ENCODE measurements at places on chromosomes 3 and 15.
A peak's percentile ranks its signal among the peaks of the same experiment; 100 is the strongest.

DNA sequence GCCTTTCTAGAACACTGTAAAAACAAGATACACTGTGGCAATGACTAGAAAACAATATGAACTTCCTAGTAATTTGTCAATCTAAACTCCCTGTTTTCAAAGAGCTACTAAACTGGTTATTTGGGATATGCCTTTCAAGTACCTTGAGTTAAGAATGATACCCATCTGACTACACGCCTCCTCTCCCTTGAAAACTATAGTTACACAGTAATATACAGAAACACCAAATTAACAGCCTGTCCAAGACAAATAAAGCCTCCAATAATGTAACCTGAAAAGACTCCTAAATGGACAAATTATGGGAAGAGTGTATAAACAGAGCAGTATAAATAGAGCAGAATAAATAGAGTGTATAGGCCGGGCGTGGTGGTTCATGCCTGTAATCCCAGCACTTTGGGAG is 70.1 kb downstream of the SMARCC1 start:
- no peak for DNase-seq

DNA sequence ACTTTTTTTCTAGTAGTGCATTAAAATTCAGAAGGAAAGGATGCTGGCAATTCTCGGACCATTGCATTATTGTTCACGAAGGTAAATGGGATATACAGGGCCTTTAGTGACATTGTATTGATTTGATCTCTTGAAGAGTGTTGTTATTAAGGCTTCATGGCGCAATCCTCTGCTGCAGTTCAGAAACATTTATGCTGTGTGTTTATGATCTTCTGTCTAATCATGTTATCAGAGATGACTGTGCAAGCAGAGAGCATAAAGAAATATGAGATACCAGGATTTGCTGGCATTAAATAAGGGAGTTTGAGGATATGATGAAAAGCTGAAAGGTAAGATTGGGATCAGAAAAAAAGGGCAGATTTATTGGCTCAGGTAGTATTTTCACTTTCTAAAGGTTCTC is 180.6 kb downstream of the EPHA6 start:
- no peak for DNase-seq

GRCh38 chr15:48775546-48775945 is 35.3 kb downstream of the CEP152 start:
- DNase-seq = no peak

GRCh38 chr15:48510976-48511375 is 134.5 kb downstream of the FBN1 start:
- DNase-seq = no peak

- DNase-seq = peak; percentile 41
Observed at GRCh38 chr3:4950351-4950784, 28.9 kb upstream of the BHLHE40 start.

GRCh38 chr3:194255252-194256039 is 95.7 kb downstream of the CPN2 start:
- DNase-seq = peak; percentile 76

- no peak for DNase-seq
Observed at GRCh38 chr15:52294881-52295420, 653 bp downstream of the MYO5C start.

- DNase-seq = no peak
Observed at GRCh38 chr3:191566469-191566868, 105.5 kb downstream of the PYDC2 start.

DNA sequence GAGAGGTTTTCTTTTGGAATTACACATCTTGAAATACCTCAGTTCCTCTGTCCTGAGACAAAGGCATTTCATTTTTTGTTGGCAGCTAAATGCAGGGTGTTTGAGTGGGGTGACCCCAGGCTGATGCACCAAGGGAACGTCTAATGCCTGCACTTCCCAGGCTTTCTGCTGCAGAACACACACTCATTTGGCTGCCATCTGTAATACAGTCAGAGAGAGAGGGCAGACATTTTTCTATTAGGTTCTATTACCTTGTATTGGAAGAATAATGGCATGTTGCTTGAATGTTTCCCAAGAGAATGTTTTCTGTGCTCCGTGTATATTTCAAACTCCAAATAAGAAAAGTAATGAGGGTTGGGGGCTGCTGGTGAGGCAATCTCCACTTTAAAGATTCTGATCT is 87.1 kb downstream of the PTPRG start:
- DNase-seq = no peak

- no peak for DNase-seq
Observed at GRCh38 chr15:79311901-79312553, 1.1 kb downstream of the TMED3 start.

DNA sequence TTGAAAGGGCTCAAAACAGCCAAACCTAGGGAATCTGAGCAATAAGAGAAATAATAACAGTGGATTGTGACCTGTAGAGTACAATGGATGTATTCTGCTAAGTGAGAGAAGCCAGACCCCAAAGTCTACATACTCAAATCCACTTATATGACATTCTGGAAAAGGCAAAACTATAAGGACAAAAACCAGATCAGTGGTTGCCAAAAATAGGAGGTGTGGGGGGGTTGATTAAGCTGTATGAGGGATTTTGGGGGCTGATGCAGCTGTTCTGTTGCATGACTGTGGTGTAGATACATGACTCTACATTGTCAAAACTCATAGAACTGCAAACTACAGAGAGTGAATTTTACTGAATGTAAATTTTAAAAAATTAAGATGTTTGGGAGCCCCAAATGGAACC is 20.1 kb upstream of the CGNL1 start:
- DNase-seq = no peak

Measured in cardiac fibroblast (primary cell).